Endothelial cell (in vitro differentiated cells): ENCODE measurements at places on chromosomes 3 and 15. TPM values are rescaled to one million over a fixed set of nuclear protein-coding genes. Genes with fewer than 3 reads are reported as not detected.
A peak's percentile ranks its signal among the peaks of the same experiment; 100 is the strongest.

RETNLB gene
- not detected for total RNA-seq

ROPN1 gene
- total RNA-seq, result not detected

CSNK1G1 gene
- total RNA-seq, result 22.9 TPM

HACL1 gene
- 17.5 TPM for total RNA-seq

C3orf49 gene
- total RNA-seq, result not detected

CACNA2D2 gene
- total RNA-seq, result 17.3 TPM

- H3K36me3 ChIP-seq, result no peaks in the 10 kb centered on the region
- no peak overlapping the region for H3K27ac ChIP-seq
- no peaks in the 10 kb centered on the region for H3K27me3 ChIP-seq
- no peaks in the 10 kb centered on the region for H3K4me1 ChIP-seq
- H3K4me3 ChIP-seq, result no peak overlapping the region
Observed at GRCh38 chr3:5290915-5291314, 103.4 kb downstream of the EDEM1 start.

GRCh38 chr3:177705976-177706823 lies 508.9 kb upstream of the TBL1XR1 start:
- H3K27me3 ChIP-seq, result peaks cover 2% of the 10 kb centered on the region
- H3K27ac ChIP-seq, result no peak overlapping the region
- no peak overlapping the region for H3K4me3 ChIP-seq

GRCh38 chr3:4528819-4529600 lies 35.9 kb downstream of the ITPR1 start:
- H3K36me3 ChIP-seq, result no peaks in the 10 kb centered on the region
- peaks cover 5% of the 10 kb centered on the region for H3K27me3 ChIP-seq
- peaks cover 54% of the 10 kb centered on the region for H3K4me1 ChIP-seq
- H3K27ac ChIP-seq, result peak overlapping the region; percentile 66
- no peak overlapping the region for H3K4me3 ChIP-seq

DNA sequence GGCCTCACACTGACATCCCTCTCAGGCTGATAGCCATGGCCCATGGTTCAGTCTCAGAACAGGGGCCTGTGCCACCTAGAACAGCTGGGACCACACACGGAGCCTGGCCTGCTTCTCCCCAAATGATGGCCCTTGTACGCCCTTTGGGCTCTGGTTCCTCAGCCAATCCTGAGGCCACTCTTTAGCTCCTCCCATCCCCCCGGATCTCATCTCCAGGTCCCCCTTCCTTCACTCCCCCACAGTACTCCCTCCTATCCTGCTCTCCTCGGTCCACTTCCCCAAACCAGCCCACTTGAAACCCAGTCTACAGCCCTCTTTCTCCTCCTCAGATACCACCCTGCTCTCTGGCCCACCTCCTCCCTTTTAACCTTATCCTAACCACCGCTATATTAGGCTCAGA lies 17.8 kb upstream of the ZFYVE19 start:
- no peak overlapping the region for H3K27ac ChIP-seq
- H3K27me3 ChIP-seq, result peaks cover 1% of the 10 kb centered on the region
- H3K4me1 ChIP-seq, result peaks cover 9% of the 10 kb centered on the region

GRCh38 chr3:160097478-160097877 lies 108.8 kb downstream of the IL12A start:
- DNase-seq, result no peak
- no peaks in the 10 kb centered on the region for H3K27me3 ChIP-seq
- no peak overlapping the region for H3K27ac ChIP-seq

- no peaks in the 10 kb centered on the region for H3K4me1 ChIP-seq
- H3K36me3 ChIP-seq, result peaks cover 9% of the 10 kb centered on the region
- no peak for DNase-seq
Observed at GRCh38 chr3:6697722-6698121, 163.2 kb upstream of the GRM7 start.

- no peak overlapping the region for H3K4me3 ChIP-seq
- peaks cover 8% of the 10 kb centered on the region for H3K4me1 ChIP-seq
Observed at GRCh38 chr3:9087831-9088413, 124.7 kb upstream of the RAD18 start.

GRCh38 chr3:29280404-29281093 lies at the start of gene RBMS3:
TSS of gene RBMS3 (plus strand) at chr3:29281071.
- peak within 1 kb of the TSS; percentile 92 for H3K27ac ChIP-seq
- H3K27me3 ChIP-seq, result peaks cover 2% of the 10 kb centered on the region
- H3K36me3 ChIP-seq, result no peaks in the 10 kb centered on the region
- H3K4me1 ChIP-seq, result peaks cover 41% of the 10 kb centered on the region
- peak; percentile 67 for DNase-seq
- H3K4me3 ChIP-seq, result peak within 1 kb of the TSS; percentile 94

DNA sequence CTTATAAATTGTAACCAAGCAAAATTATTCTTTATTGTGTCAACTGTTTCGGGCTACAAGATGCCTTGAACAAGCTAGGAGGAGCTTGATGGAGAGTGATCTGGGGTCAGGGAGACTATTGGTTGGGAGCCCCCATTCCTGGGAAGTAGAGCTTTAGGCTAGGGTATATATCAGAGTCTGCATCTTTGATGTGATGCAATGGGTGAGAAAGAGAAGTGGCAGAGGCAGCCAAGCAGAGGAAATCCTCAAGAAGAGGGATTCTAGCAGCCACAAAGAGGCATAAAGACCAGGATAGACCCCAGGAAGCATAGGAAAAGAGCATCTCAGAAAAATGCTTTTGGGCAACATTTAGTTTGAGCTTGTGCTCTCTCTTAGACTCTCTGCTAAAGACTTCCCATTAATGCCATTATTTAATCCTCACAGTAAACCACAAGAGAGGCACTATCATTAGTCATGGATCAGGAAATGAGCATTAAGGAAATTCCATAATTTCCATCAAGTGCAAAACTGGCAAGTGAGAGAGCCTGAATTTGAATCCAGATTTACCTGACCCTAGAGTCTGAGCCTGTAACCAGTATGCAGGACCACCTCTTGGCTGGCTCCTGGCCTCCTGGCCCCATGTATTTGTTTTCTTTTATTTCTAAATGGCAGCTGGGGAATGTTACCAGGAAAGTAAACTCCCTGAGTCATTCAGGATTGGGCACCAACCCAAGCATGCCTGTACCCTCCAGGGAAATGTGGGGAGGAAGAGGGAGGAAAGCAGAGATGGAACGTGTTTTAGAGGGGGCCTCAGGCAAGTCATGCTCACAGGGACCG lies 118.7 kb downstream of the RPL22L1 start:
- no peaks in the 10 kb centered on the region for H3K27me3 ChIP-seq
- H3K36me3 ChIP-seq, result no peaks in the 10 kb centered on the region
- H3K4me1 ChIP-seq, result no peaks in the 10 kb centered on the region
- no peak for DNase-seq
- H3K27ac ChIP-seq, result no peak overlapping the region

GRCh38 chr3:48966367-48966766 lies 23.7 kb upstream of the P4HTM start:
- H3K27ac ChIP-seq, result no peak overlapping the region
- peaks cover 17% of the 10 kb centered on the region for H3K36me3 ChIP-seq
- H3K27me3 ChIP-seq, result peaks cover 2% of the 10 kb centered on the region
- no peak for DNase-seq
- no peak overlapping the region for H3K4me3 ChIP-seq

DNA sequence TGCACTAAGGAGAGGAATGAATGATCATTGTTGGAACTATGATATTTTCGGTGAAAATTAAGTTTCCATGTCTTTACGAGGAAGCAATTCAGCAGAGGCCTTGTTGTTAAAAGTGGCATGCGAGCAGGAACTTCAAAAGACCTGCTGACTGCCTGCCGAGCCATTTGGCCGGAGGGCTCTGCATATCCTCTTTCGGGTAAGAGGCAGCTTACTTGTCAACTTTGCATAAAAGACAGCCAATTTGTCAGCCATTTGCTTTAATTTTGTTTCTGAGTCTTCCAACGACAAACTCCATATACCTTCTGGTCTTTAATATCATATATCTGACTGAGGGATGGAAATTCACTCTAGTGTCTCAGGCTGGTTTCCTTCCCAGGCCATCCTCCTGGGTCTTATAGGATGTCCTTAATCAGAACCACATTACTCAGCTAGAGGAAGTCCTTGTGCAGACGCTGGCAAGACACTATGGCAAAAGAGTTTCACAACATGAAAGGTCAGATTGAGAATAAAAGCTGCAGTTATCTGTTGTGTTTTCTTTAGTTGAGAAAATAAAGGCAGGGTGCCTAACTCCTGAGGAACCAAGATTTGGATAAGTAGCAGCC lies 128.7 kb upstream of the WNT5A start:
- peaks cover 12% of the 10 kb centered on the region for H3K4me1 ChIP-seq
- no peak overlapping the region for H3K27ac ChIP-seq
- no peak overlapping the region for H3K4me3 ChIP-seq
- H3K27me3 ChIP-seq, result no peaks in the 10 kb centered on the region
- peak; percentile 17 for DNase-seq

DNA sequence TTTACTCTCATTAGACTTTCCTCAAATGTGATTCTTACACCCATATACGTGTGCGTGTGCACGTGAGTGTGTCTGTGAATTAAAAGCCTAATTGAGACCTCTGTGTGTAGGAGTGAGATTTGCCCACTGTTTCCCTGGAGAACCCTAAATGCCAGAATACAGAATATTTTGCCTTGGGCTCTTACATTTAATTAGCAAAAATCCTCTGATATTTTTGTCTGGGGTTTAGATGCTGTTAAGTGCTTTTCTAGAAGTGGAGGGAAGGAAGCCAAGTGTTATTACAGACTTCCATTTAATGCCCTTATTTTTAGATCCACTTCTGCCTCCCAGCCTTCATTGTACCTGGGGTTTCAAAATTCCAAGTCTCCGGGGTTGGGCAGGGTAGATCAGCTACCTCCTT lies 17.8 kb downstream of the ZNF35 start:
- no peak for DNase-seq
- H3K4me1 ChIP-seq, result peaks cover 3% of the 10 kb centered on the region
- H3K4me3 ChIP-seq, result no peak overlapping the region
- peaks cover 17% of the 10 kb centered on the region for H3K36me3 ChIP-seq
- H3K27ac ChIP-seq, result no peak overlapping the region

DNA sequence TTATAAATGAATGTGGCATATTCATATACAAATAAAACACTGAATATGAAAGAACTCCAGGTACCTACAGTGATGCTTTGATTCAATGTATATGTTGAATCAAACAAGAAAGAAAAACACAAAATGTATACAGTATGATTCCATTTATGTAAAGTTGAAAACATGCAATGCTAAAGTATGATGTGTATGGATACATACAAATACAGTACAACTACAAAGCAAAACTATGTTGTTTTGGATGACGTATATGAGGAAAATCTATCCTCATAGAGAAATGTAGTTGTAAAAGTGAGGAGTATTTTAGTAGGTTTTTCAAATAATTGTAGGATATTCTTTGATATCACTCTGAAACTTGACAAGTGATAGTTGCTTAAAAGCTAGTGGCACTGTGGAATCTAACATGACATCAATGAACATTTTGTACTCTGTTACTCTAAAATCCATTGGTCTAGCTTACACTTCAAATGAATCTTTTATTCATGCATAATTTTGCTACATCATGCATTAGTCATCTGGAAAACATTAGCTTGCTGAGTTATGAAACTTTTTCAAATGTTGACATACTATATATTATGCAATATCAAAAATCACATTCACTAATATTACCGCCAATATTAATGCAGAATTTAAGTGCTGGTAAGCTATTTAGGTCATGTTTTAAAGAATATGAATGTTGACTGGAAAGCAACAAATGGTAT lies 278.1 kb upstream of the CHRNA7 start:
- no peaks in the 10 kb centered on the region for H3K27me3 ChIP-seq
- no peaks in the 10 kb centered on the region for H3K36me3 ChIP-seq
- DNase-seq, result no peak
- no peaks in the 10 kb centered on the region for H3K4me1 ChIP-seq
